ENCODE measurements at places on chromosomes 5 and 9. TPM values are rescaled to one million over a fixed set of nuclear protein-coding genes. Genes with fewer than 3 reads are reported as not detected.

Gene C9orf50
- total RNA-seq = not detected

Gene ADRB2
- 0.65 TPM for total RNA-seq

Gene DDX4
- total RNA-seq = not detected

DNA sequence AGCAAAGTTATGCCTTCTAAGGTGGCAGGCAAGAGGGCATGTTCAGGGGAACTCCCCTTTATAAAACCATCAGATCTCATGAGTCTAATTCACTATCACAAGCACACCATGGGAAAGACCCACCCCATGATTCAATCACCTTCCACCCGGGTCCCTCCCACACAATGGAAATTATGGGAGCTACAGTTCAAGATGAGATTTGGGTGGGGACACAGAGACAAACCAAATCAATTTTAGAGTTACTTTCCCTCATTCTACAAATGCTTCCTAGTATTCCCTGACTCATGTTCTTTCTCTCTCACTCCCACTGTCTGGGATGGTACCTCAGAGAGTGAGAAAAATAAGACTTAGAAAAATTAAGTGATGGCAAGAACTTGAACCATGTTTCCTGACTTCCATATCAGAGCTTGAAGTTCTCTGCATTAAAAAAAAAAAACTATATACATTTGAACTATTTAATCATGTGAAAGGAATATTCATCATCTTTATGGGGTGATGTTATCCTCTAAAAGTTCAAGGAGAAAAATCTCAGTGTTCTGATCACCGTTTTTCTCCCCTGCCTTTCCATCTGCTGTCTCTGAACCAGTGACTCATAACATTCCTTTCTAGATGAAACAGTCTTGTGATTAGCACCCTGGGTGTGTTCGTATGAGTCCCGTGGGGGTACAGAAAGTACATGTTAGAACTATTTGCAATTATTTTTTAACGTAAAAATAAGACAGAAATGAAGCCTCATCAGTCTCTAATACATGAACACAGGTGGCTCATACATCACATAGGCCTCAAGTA lies 282.9 kb downstream of the SLF1 start:
- no peak overlapping the region for H3K27ac ChIP-seq
- DNase-seq = no peak
- H3K4me1 ChIP-seq = no peaks in the 10 kb centered on the region
- no peak overlapping the region for H3K4me3 ChIP-seq

Gene FOXD4L6
- 0.13 TPM for total RNA-seq

DNA sequence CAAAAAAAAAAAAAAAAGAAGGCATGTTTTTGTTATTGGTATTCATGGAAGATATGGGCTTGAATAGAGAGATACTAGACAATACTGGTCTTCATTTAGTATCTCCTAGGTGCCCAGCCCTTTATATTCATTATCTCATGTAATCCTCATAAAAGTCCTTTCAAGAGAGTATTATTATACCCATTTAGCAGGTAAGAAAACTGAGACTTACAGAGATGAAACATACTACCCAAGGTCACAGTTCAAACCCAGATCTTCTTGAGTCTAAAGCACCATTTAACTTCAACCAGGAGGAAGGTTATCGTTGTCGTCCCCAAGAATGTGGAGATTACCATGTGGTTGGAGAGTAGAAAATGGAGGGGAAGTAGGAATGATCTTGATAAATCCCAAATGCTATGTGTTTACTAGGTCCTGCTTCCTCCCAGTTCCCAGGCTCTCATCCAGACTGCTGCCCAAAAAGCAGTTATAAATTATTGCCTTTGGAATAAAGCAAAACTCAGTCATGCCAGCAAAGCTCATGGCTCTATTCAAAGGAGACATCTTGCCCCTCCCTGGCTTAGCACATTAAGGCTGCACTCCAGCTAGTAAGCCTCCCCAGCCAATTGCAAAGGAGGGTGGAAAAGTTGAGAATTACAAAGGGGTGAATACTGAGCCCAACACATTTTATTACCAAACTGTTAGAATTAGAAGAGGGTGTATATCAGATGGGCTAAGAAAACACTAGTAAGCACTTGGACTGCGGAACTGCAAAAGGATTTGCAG lies 163.9 kb downstream of the PIK3R1 start:
- no peak for DNase-seq
- H3K27ac ChIP-seq = no peak overlapping the region
- no peak overlapping the region for H3K4me3 ChIP-seq
- H3K27me3 ChIP-seq = no peaks in the 10 kb centered on the region
- H3K4me1 ChIP-seq = no peaks in the 10 kb centered on the region

GRCh38 chr9:19931098-19931890 lies 142.5 kb upstream of the SLC24A2 start:
- H3K36me3 ChIP-seq = no peaks in the 10 kb centered on the region
- no peak overlapping the region for H3K4me3 ChIP-seq
- DNase-seq = no peak
- peaks cover 4% of the 10 kb centered on the region for H3K27me3 ChIP-seq
- H3K27ac ChIP-seq = no peak overlapping the region

- H3K4me1 ChIP-seq = peaks cover 5% of the 10 kb centered on the region
- peaks cover 8% of the 10 kb centered on the region for H3K36me3 ChIP-seq
- no peaks in the 10 kb centered on the region for H3K27me3 ChIP-seq
- H3K4me3 ChIP-seq = no peak overlapping the region
- no peak overlapping the region for H3K27ac ChIP-seq
- no peak for DNase-seq
Measured at GRCh38 chr9:114163517-114163951, 8.2 kb downstream of the COL27A1 start.

DNA sequence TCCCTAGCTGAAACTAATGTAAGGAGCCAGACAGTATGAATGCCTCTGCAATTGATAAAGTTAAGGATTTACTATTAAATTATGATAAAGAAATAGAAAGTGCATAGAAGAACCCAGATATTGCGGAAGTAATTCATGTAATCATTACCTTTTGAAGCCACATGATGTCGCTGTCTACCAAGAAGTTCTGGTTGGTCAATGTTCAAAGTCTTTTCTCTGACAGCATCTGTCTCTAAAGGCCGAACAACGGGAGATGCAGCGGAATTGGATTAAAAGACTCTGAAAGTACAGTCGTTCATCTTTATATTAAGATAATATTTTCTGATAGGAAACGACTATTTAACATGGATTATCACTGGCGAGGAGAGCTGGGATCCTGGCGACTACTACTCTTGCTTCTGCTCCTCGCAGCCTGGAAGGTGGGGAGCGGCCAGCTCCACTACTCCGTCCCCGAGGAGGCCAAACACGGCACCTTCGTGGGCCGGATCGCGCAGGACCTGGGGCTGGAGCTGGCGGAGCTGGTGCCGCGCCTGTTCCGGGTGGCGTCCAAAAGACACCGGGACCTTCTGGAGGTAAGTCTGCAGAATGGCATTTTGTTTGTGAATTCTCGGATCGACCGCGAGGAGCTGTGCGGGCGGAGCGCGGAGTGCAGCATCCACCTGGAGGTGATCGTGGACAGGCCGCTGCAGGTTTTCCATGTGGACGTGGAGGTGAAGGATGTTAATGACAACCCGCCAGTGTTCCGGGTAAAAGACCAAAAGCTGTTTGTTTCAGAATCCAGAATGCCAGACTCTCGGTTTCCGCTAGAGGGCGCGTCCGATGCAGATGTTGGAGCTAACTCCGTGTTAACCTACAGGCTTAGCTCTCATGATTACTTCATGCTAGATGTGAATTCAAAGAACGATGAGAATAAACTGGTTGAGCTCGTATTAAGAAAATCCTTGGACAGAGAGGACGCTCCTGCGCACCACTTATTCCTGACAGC lies at the start of gene PCDHA8:
TSS of gene PCDHA8 (plus strand) at position 210 of the 985 bp plus-strand sequence. CDS start at position 345, 135 bp downstream.
- H3K27me3 ChIP-seq = no peaks in the 10 kb centered on the region
- H3K4me1 ChIP-seq = no peaks in the 10 kb centered on the region
- no peak within 1 kb of the TSS for H3K27ac ChIP-seq
- H3K36me3 ChIP-seq = no peaks in the 10 kb centered on the region
- no peak for DNase-seq

Gene CYSRT1
- 1.6 TPM for total RNA-seq

DNA sequence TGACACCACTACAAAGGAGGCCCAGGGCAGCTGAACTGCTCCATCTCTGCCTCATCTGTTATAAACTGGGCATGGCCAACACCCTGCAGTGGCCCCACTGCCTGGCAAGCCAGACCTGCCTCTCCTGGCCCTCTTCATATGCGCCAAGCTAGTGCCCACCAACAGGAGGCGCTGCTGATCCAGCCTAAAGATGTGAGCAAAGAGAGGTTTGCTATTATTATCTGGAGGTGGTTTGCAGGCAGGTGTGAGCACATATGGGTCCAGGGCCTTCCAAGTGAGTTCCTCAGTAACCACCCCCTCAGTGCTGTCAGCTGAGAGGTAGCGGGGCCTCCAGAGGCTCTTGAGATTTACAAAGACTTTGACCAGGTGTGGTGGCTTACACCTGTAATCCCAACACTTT lies 232.2 kb downstream of the SYK start:
- no peaks in the 10 kb centered on the region for H3K4me1 ChIP-seq
- no peak overlapping the region for H3K27ac ChIP-seq
- DNase-seq = no peak
- H3K36me3 ChIP-seq = no peaks in the 10 kb centered on the region

- H3K36me3 ChIP-seq = no peaks in the 10 kb centered on the region
- DNase-seq = no peak
- no peaks in the 10 kb centered on the region for H3K4me1 ChIP-seq
- H3K4me3 ChIP-seq = no peak overlapping the region
Measured at GRCh38 chr9:120734607-120735410, 20.5 kb upstream of the MEGF9 start.

Gene SARDH
- total RNA-seq = 7.3 TPM

DNA sequence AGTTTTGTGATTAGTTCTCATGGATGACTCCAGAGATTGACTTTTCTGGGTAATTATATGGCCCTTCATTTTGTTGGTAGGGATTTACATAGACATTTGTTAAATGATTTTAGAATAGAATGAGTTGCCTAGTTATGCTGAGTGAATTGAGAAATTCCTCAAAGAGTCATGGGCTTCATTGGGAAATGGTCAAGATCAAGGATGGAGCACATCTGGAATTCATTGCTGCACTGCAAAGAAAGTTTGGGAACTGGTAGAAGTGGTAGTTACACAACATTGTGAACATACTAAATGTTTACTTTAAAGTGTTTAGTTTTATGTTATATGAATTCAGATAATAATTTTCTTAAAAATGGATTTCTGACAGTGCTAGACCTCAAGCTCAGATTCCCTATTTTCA lies 46.5 kb downstream of the PIP5K1B start:
- H3K36me3 ChIP-seq = no peaks in the 10 kb centered on the region
- peaks cover 13% of the 10 kb centered on the region for H3K4me1 ChIP-seq
- H3K4me3 ChIP-seq = no peak overlapping the region
- DNase-seq = no peak
- no peaks in the 10 kb centered on the region for H3K27me3 ChIP-seq

GRCh38 chr9:78644359-78644758 lies 347.4 kb downstream of the PSAT1 start:
- DNase-seq = no peak
- no peaks in the 10 kb centered on the region for H3K36me3 ChIP-seq
- H3K4me3 ChIP-seq = no peak overlapping the region
- H3K4me1 ChIP-seq = no peaks in the 10 kb centered on the region
- no peak overlapping the region for H3K27ac ChIP-seq

- H3K27ac ChIP-seq = no peak overlapping the region
- no peaks in the 10 kb centered on the region for H3K27me3 ChIP-seq
- peaks cover 37% of the 10 kb centered on the region for H3K36me3 ChIP-seq
- no peaks in the 10 kb centered on the region for H3K4me1 ChIP-seq
Measured at GRCh38 chr5:148403344-148403743, 19.6 kb downstream of the FBXO38 start.

- H3K27ac ChIP-seq = no peak overlapping the region
- H3K36me3 ChIP-seq = no peaks in the 10 kb centered on the region
- no peaks in the 10 kb centered on the region for H3K4me1 ChIP-seq
- H3K4me3 ChIP-seq = no peak overlapping the region
- H3K27me3 ChIP-seq = peaks cover 13% of the 10 kb centered on the region
- DNase-seq = no peak
Measured at GRCh38 chr5:135194573-135195269, 160.7 kb upstream of the PITX1 start.

Data from H1 (cell line).